HS-5 (cell line): ENCODE measurements at places on chromosomes 1 and 21.
A peak's percentile ranks its signal among the peaks of the same experiment; 100 is the strongest.

DNA sequence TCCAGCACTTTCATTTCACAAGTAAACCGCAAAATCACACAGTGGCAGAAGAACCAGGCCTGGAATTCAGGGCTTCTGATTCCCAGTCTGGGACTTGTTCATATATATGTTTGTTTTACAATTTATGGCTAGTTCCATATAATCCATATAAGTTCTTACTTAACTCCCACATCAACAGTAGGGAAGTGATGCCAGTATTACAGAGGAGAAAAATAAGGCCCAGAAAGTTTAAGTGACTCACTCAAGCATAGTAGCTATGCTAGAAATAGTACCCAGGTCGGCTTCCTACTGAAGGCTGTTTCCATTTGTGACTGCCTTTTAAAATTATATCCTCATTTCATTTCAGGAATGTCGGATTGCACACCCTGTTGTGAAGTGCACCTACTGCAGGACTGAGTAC, 1.4 kb downstream of the FAM76A start:
- DNase-seq: peak; percentile 22

DNA sequence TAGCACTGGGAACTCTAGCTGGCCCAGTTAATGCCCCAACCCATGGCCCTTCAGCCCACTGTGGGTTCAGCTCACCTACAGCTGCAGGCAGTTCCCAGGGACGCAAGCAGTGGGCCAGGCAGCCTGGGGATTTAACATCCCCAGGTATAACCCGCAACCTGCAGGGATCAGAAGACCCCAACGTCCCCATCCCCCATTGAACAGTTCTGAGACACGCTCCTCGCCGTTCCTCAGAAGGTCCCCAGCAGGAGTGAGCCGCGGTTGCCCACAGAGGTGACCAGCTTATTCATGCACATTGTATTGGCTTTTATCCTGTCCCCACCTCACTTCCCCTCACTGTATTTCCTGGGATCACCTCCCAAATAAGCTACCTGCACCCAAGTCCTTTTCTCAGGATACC, 5.0 kb upstream of the MATN1 start:
- DNase-seq: no peak

DNA sequence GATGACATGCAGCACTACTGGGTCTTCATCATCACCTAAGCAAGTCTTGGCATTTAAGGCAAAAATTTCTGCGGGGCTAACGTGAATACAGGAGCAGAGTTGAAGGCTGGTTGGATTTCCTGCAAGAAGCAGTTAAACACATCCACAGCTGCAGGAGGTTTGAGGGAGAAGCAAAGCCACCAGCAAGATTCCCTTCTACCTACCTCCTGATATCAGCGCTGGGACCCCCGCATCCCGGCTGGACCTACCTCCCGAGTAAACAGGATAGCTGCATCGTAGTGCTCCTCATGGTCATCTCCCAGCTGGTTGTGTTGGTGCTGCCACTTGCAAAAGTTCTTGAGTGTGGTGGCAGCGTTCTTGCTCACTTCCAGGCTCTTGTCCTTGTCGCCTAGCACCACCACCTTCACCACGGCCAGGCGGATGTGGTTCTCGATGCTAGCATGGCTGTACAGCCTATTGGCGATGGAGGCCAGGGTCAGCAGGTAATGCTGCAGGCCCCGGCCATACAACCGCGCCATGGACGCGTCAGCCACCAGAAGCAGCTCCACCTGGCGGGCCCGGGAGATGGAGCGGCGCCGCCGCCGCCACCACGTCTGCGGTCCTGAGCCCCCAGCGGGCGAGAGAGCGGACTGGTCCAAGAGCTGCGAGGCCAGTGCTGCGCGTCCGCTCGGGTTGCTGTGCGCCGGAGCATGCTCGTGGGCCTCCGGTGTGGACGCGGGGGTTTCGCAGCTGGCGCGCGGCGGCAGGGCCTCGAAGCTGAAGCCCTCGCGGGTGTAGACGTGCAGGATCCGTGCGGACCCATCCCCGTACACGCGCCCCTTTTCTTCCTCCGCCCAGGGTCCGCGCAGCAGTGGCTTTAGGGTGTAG, 1.6 kb downstream of the ADAMTS5 start:
- DNase-seq: no peak

GRCh38 chr1:158203693-158204457, 23.2 kb downstream of the CD1D start:
- DNase-seq: peak; percentile 41

DNA sequence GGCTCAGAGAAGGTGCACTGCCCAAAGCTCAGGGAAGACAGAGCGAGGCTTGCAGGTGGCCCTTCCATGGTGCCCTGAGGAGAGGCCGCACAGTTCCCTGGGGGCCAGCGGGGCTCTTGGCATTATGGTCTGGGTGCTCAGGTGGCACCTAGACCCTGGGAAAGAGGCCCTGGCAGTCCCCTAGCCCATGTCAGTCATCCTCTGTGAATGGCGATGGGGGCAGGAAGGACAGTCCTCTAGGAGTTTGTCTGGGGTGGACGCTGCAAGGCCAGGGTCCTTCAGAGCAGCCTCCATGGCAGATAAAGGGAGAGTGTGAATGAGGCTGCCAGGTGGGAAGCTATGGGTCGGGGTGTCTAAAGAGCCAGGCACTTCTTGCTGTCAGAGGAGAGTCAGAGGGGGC, 345.9 kb upstream of the VAMP3 start:
- no peak for DNase-seq

DNA sequence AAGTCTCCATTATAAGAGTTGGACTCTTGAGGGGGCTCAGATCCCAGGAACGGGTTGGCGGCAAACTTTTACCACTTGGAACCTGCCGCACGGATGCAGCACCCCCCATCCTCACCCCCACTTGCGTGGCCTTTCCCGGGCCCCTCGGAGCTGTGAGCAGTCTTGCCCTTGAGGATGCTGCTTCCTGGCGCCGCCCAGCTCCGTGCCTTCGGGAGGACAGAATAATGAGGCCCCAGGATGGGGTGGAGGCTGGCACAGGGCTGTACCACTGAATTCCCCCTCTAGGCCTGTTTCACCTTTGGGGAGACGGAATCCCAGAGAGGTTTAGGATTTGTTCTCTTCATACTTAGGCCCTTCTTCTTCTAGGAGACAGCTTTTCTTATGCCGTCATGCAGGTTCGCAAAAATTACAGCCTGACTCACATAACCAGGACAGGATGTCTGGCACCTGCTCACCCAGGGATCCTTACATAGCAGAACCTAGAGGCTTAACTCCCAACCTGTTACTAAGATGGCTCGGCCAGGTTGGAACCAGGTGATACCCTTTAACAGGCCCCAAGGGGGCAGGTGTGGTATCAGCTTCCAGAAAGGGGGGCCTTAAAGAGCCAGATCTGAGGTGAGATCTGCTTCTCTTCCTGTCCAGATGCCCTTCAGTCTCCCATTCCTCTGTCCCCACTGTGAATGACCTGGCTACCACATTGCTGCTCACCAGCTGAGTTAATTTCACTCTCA, 1.5 kb downstream of the TRNP1 start:
- DNase-seq: no peak

- no peak for DNase-seq
Measured at GRCh38 chr1:239870194-239870593, 221.5 kb upstream of the FMN2 start.

- no peak for DNase-seq
Measured at GRCh38 chr1:191615101-191615821, 543.0 kb upstream of the RGS18 start.

- no peak for DNase-seq
Measured at GRCh38 chr1:12619792-12620487, 1.9 kb upstream of the DHRS3 start.
